ENCODE measurements at places on chromosomes 5 and 9.

GRCh38 chr5:111682121-111682520, 74.9 kb downstream of the NREP start:
- DNase-seq: no peak

- no peak for DNase-seq
These were observed 7.3 kb upstream of the SLC25A51 start for GRCh38 chr9:37911271-37911681.

- DNase-seq: no peak
These were observed 219.2 kb downstream of the AGTPBP1 start for GRCh38 chr9:85522459-85523092.

GRCh38 chr5:65482736-65483545, 1.2 kb upstream of the ADAMTS6 start:
- DNase-seq: no peak

- DNase-seq: no peak
These were observed 106.0 kb downstream of the SMARCA2 start for GRCh38 chr9:2120926-2121689.

DNA sequence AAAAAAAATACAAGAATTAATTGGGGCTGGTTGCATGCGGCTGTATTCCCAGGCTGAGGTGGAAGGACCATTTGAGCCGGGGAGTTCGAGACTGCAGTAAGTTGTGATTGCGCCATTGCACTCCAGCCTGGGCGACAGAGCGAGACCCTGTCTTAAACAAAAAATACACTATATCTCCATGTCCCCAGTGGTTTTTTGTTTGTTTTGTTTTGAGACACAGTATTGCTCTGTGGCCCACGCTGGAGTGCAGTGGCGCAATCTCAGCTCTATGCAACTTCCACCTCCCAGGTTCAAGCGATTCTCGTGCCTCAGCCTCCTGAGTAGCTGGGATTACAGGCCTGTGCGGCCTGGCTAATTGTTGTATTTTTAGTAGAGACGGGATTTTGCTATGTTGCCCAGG, 1.2 kb downstream of the COQ4 start:
- DNase-seq: no peak

- no peak for DNase-seq
These were observed 57.4 kb downstream of the DAP start for GRCh38 chr5:10703676-10704075.

DNA sequence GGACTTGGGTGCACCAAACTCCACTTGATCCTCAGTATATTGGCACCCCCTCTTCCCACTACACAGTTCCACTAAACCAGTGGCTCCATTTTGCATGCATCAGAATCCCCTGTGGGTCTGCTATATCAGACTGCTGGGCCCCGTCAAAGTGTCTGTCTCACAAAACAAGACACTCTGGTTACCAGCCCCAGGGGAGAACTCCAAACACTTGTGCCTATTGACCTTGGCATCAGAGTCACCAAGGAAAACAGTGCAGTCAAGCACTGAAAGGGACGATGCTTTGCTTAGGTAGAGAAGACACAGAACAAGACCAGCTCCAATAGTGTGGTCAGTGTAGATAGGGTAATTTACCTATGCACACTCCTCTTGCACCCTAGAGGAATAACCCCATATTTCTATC, 205.8 kb upstream of the RAI14 start:
- DNase-seq: no peak

DNA sequence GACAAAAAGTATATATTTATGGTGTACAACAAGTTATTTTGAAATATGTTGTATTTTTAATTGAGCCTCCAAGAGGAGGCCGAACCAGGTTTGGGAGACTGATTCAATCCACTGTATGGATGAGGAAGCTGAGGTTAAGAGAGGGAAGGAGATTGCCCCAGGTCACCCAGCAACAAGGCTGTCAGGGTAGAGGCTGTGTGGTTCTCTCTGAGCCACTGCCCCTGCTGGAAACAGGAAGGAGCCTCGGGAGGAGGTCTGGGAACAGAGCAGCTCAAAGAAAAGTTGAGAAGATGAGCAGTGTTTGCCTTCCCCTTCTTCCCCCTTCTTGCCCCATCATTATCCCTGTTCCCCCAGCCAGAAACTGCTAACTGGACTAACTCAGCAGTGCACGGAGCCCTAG, 6.6 kb upstream of the FAT2 start:
- DNase-seq: no peak

- no peak for DNase-seq
These were observed 16.0 kb downstream of the MVB12B start for GRCh38 chr9:126342621-126343031.

GRCh38 chr5:125152044-125152443, 405.6 kb upstream of the ZNF608 start:
- DNase-seq: no peak

GRCh38 chr9:81558091-81558830, 131.1 kb downstream of the TLE1 start:
- no peak for DNase-seq

DNA sequence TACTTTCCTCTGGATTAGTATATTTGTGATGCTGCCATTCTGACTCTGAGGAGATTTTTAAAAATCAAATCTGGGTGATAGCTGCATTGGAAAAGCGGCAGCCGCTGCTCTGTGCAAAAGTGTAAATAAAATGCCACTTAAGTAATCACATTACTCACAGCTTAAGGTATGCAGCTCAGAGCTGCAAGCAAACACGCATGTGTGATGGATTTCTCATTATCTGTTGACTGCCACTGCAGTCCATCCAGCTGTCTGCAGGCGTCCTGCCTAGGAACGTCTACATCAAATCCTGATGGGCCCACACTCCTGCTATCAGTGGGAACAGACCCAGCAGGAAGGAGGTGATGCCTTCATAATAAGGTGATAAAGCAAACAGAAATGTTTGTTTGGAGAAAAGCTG, 216.9 kb downstream of the SPOCK1 start:
- no peak for DNase-seq

DNA sequence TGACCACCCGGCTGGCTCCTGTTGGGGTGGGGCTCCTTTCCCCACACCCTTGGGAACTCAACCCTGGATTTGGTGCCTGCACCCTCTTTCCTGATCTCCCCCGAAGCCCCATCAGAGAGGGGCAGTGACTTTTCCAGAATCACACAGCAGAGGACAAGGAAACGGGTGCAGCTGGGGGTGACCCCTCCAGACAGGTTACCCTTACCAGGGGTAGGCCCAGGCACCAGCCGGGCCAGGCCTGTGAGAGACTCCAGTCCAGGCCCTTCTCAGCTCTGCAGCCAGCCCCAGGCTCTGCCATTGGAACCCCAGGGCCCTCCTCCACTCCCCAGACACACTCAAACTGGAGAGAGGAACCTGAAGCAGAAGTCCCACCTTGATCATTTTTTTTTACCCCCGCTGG, 19.0 kb upstream of the PHYHD1 start:
- DNase-seq: no peak

DNA sequence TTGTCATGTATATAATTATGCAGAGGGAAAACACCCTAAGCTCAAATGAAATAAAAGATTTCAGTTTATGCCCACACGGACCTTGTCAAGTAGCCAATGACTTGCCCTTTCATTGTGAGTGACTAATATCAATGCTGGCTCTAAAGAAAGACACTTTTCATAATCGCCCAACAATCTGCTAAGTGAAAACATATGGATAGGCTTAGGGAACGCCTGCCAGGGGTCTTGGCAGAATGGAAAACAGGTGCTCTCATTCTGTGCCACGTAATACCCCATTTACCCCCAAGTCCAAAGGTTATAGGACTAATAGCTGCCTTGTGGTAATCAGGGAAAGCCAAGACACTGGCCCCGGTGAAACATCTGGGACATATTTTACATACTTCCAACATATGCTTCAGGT, 157.7 kb downstream of the SLF1 start:
- no peak for DNase-seq

- DNase-seq: no peak
These were observed 197.6 kb upstream of the RASA1 start for GRCh38 chr5:87069974-87070608.

DNA sequence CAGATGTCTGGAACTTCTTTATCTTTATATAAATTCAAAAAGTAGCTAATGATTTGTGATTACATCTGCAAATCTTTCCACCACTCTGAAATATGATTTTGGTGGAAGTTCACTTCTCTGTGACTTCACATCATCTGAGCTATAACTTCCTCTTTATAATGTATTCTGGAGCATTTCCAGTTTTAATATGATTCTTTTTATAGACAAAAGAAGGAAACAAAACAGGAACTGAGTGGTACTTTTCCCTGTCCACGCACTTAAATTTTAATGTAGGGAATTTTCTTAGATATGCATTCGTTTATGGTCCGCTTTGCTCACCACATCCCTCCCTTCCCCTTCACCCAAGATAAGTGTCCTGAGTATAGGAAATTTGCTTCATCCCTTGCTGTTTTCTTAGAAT, 333.5 kb downstream of the CHSY3 start:
- no peak for DNase-seq

GRCh38 chr9:81002242-81002641, 687.1 kb downstream of the TLE1 start:
- peak; percentile 40 for DNase-seq

DNA sequence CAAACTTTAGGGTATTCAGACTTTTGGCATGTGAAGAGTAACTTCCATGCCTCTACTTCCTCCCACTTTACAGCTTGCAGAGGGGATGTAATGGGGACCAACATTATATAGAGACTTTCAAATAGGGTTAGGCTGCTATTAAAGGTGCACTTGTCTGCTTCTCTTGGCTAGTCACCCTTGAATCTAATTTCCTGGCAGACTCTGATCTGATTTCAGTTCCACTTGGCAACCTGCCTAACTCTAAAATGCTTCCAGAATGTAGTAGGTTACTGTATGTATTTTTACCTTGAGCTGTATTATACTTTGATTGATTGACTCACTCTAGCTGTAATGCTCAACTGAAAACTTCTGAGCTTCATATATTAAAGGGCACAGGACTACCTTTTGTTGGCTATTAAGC, 693.4 kb downstream of the KCTD16 start:
- no peak for DNase-seq

DNA sequence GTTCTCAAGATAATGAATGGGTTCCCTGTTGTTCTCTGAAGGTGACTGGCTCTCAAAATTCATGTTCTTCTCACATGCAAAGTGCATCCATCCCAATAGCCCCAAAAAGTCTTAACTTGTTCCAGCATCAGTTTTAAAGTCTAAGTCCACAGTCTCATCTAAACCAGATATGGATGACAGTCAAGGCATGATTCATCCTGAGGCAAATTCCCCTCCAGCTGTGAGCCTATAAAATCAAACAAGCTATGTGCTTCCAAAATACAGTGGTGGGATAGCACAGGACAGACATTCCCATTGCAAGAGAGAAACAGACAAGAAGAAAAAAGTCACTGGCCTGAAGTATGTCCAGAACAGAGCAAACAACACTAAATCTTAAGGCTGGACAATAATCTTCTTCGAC, 25.4 kb downstream of the FBXO10 start:
- no peak for DNase-seq

GRCh38 chr5:1806974-1807373, 5.8 kb downstream of the NDUFS6 start:
- no peak for DNase-seq

GRCh38 chr5:14213253-14213652, 70.1 kb downstream of the TRIO start:
- DNase-seq: no peak

DNA sequence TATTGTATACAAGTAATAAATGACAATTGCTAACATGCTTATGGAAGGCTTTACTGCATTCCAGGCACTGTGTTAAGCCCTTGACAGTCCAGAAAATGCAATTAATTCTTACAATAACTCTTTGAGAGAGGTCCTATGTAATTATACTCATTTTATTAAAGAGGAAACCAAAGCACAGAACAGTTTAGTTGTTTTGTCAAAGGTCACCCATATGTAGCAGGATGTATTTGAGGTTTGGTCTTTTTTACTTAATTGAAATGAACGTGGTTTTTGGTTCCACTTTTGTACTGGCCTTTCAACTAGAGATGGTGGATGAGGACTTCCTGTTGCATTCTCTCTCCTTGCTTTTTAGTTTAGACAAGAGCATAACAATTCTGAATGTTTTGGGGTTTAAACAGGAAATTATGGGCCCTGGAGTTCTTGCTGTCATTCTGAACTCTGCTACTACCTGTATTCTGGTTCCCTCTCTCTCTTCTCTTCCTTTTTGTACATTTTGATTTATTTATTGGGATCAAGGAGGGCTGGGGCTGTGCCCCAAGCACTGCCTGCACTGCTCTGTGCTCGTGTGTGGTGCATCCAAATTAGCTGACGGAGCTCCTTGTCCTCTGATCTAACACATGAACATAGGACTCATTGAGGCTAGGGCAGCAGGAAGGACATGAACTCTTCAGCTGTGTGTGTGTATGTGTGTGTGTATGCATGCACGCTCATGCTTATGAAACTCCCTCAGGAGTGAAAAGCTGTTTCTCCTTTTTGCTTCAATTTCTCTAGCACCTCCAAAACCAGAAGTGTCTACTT, 47.4 kb downstream of the SLC28A3 start:
- DNase-seq: no peak

DNA sequence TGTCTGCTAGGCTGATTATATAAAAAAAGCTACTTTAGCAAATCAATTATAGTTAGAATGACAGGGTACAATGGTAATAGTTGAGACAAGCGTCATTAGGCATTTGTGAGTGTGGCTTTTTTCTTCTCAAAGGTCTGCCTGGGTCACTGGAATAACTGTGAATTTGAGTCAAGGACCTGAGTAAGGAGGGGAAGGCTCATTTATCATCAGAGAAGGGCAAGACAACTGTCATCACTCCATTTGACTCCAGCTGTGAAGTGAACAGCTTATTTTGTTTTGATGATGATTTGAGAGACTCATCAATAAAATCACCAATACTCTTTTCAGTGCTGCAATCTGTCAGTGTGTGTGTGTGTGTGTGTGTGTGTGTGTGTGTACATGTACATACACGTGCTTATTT, 118.6 kb downstream of the MAT2B start:
- no peak for DNase-seq

- DNase-seq: no peak
These were observed 280.1 kb downstream of the DNAH5 start for GRCh38 chr5:13664377-13664776.

- no peak for DNase-seq
These were observed 232.3 kb upstream of the WWC1 start for GRCh38 chr5:168059131-168059530.
